ENCODE measurements at places on chromosomes 3 and 15. TPM values are rescaled to one million over a fixed set of nuclear protein-coding genes. Genes with fewer than 3 reads are reported as not detected.

DNA sequence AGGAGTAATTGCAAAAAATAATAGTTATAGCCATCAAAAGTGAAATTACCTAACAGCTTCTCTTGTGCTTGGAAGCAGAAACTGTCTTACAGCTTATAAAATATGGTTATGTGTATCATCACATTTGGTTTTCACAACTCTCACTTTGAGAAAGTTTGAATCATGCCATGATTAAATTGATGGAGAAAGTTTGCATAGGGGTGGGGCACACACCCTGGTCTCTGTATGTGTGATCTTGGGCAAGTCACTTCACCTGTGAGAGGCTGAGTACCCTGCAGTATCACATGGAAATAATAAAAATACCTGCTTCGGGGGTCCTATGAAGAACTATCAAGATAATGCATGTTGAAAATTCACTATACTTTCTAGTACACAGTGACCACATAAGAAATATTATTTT is 471.4 kb downstream of the RAP2B start:
- no peak for DNase-seq
- no peaks in the 10 kb centered on the region for H3K27me3 ChIP-seq
- H3K27ac ChIP-seq: no peak overlapping the region
- H3K36me3 ChIP-seq: no peaks in the 10 kb centered on the region

The SLC24A5 gene
- total RNA-seq: not detected

The GOLGA8S gene
- 2.8 TPM for total RNA-seq

The PATL2 gene
- total RNA-seq: 101 TPM

DNA sequence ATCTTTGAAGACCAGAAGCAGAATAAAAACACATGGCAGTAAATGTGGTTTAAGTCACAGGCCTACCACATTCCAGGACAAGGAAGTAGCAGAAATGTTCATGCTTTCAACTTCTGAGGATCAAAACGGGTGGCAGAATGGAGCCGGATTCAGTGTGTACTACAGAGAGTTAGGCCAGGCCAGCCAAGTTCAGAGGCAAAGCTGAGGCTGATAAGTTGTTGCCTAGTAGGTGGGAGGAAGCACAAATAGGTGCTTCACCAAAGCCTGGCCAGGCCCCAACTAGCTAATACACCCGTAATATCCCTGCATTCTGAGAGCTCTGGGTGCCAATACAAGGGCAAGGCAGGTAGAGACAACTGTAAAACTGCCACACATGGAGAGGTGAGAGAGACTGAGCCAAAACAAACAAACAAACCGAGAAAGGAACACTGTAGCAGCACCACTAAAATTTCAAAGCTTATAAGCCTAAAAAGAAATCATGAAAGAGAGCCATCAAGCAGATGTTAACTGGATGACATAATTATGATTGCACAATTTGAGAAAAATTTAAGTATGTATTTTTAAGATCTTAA is 156.4 kb upstream of the CBLB start:
- H3K36me3 ChIP-seq: no peaks in the 10 kb centered on the region
- H3K4me3 ChIP-seq: no peak overlapping the region
- no peak overlapping the region for H3K27ac ChIP-seq
- DNase-seq: no peak
- no peaks in the 10 kb centered on the region for H3K27me3 ChIP-seq

DNA sequence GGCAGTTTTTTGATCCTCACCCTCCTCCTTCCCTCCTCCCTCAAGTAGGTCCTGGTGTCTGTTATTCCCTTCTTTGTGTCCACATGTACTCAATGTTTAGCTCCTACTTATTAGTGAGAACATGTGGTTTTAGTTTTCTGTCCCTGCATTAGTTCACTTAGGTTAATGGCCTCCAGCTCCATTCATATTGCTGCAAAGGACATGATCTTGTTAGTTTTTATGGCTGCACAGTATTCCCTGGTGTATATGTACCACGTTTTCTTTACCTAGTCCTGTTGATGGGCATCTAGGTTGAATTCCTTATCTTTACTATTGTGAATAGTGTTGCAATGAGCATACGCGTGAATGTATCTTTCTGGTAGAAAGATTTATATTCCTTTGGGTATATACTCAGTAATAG is 61.7 kb upstream of the FGF7 start:
- DNase-seq: no peak
- H3K36me3 ChIP-seq: no peaks in the 10 kb centered on the region
- H3K27ac ChIP-seq: no peak overlapping the region
- no peaks in the 10 kb centered on the region for H3K27me3 ChIP-seq
- H3K4me1 ChIP-seq: no peaks in the 10 kb centered on the region
- no peak overlapping the region for H3K4me3 ChIP-seq

DNA sequence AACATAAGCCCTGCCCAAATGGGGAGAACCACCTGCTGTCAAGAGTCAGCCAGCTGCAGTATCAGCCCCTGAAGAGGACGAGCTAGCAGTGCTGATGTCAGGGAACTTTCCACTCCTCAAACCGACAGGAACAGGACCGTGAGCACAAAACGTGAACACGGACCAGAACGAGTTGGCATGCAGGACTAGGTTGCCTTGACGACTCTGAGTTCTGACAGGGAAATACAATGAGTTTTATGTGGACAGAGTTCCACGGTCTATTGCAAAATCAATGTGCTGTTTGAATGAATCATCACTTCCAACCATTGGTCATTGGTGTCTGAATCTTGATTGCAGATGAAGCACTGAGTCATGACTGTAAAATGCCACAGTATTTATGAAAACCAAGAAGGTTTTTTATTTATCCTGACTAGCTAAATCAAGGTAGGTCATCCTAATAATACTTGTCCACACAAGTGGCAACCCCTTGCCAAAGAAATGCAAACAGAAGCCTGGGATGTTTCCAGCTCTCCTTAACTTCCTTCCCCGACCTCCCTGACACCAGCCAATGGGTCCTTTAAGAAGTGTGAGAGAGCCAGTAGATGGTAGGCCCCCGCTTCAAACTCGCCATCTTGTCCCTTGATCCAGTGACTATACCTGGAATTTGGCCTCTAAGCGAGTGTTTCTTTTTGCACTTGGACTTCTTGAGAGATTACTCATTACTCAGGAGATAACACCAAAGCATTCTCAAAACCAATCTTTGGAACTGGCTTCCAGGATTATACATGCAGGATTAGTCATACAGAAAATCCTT is 119.6 kb downstream of the ASB7 start:
- no peaks in the 10 kb centered on the region for H3K4me1 ChIP-seq
- DNase-seq: no peak

DNA sequence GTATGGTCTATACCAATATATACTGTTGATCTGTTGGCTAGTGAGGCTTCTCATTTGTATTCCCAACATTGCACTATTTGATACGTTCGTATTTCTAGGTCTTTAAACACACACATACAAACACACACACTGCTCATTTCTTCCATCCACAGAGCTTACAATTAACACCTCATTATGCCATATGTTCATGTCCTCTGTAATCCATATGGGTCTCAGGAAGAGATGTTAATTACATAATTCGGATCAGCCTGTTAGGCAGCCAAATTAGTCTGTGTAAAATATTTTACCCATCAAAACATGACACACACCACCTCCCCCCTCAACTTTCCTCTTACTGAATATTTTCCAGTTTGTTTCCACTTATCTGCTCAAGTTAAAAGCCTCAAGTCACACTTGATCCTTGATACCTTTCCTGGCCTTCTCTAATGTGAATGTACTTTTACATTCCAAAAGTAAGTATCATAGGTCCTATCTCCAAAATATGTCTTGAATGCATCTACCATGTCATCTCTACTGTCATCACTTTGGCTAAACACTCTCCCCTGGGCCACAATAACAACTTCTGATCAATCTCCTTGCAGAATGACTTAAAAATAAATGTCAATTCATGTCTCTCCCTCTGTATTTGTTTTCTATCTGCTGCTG is 28.2 kb downstream of the EOGT start:
- no peak overlapping the region for H3K27ac ChIP-seq
- no peaks in the 10 kb centered on the region for H3K4me1 ChIP-seq
- no peak overlapping the region for H3K4me3 ChIP-seq
- H3K36me3 ChIP-seq: peaks cover 30% of the 10 kb centered on the region
- H3K27me3 ChIP-seq: no peaks in the 10 kb centered on the region

GRCh38 chr15:32833379-32833821 is 115.6 kb downstream of the GREM1 start:
- no peak overlapping the region for H3K27ac ChIP-seq
- H3K36me3 ChIP-seq: no peaks in the 10 kb centered on the region
- no peak for DNase-seq
- no peaks in the 10 kb centered on the region for H3K27me3 ChIP-seq
- no peak overlapping the region for H3K4me3 ChIP-seq

DNA sequence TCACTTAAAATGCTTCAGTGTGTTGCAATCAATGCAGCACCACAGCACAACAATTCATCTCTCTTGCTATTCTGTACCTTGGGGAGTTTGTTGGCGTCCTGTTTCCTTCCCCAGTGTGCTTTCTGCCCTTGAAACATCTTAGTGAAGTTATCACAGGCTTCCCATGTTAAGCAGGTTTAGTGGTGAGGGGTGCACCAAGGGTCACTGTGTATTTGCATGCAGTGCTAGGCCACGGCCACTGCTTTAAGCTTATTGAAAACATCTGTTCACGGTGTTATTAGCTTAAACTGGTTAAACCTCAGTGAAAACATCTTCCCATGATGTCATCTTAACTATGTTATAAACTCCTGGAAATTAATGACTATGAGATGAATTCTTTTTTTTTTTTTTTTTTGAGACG is 217.3 kb upstream of the GOLIM4 start:
- no peaks in the 10 kb centered on the region for H3K27me3 ChIP-seq
- no peak for DNase-seq
- no peaks in the 10 kb centered on the region for H3K36me3 ChIP-seq
- no peaks in the 10 kb centered on the region for H3K4me1 ChIP-seq
- H3K27ac ChIP-seq: no peak overlapping the region
- no peak overlapping the region for H3K4me3 ChIP-seq

GRCh38 chr3:21912711-21913110 is 161.7 kb upstream of the ZNF385D start:
- no peaks in the 10 kb centered on the region for H3K4me1 ChIP-seq
- DNase-seq: no peak
- H3K27me3 ChIP-seq: no peaks in the 10 kb centered on the region
- no peaks in the 10 kb centered on the region for H3K36me3 ChIP-seq
- no peak overlapping the region for H3K4me3 ChIP-seq

DNA sequence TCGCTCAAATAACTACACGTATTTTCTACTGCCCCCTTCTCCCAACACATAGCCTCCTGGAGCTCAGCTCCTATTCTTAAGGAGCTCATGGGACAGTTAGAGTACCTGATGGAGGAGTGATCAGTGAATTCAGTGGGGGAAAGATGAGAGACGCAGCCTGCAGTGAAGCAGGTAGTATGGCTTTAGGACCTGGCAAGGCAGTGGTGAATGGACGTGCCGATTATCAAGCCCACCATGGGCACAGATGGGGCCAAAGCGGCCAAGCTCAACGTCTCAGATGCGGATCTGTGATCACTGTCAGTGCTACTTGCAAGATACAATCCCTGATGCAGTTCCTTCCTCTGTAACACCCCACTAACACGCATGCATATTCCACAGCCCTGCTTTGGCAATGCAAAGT is 45.8 kb upstream of the ATP2B2 start:
- no peaks in the 10 kb centered on the region for H3K27me3 ChIP-seq
- no peak overlapping the region for H3K4me3 ChIP-seq
- DNase-seq: no peak
- H3K27ac ChIP-seq: no peak overlapping the region

DNA sequence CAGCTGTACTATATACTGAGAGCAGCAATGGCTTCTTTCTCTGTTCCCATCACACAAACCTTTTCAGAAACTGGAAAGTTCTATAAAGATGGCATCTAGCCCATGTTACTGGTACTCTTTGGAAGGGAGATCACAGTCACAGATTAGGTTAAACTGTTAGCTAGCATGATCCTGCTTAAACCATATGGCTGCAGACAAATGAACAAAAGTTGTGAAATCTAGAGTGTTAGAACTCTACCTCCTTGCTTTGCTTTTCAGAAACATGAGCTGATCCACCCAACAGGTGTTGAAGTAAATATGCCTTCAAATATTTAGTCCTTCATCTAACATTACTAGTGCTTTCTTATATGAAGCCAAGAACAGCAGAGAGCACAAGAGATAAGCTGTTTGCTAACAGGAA is 102.6 kb downstream of the SNRK start:
- no peaks in the 10 kb centered on the region for H3K27me3 ChIP-seq
- DNase-seq: peak; percentile 30
- peak overlapping the region; percentile 96 for H3K27ac ChIP-seq
- H3K36me3 ChIP-seq: no peaks in the 10 kb centered on the region
- H3K4me3 ChIP-seq: no peak overlapping the region

- H3K4me3 ChIP-seq: peak overlapping the region; percentile 92
- peaks cover 27% of the 10 kb centered on the region for H3K4me1 ChIP-seq
- DNase-seq: peak; percentile 86
- no peaks in the 10 kb centered on the region for H3K36me3 ChIP-seq
Measured at GRCh38 chr15:75455424-75455981, 4.0 kb upstream of the SIN3A start.

The SIN3A gene
- total RNA-seq: 137 TPM

The ITPKA gene
- total RNA-seq: not detected

The TOP2B gene
- 180 TPM for total RNA-seq

The KCNAB1 gene
- total RNA-seq: not detected

Measured in natural killer cell (primary cell).